ENCODE measurements at places on chromosomes 2 and 18. TPM values are rescaled to one million over a fixed set of nuclear protein-coding genes. Genes with fewer than 3 reads are reported as not detected.
A peak's percentile ranks its signal among the peaks of the same experiment; 100 is the strongest.

DNA sequence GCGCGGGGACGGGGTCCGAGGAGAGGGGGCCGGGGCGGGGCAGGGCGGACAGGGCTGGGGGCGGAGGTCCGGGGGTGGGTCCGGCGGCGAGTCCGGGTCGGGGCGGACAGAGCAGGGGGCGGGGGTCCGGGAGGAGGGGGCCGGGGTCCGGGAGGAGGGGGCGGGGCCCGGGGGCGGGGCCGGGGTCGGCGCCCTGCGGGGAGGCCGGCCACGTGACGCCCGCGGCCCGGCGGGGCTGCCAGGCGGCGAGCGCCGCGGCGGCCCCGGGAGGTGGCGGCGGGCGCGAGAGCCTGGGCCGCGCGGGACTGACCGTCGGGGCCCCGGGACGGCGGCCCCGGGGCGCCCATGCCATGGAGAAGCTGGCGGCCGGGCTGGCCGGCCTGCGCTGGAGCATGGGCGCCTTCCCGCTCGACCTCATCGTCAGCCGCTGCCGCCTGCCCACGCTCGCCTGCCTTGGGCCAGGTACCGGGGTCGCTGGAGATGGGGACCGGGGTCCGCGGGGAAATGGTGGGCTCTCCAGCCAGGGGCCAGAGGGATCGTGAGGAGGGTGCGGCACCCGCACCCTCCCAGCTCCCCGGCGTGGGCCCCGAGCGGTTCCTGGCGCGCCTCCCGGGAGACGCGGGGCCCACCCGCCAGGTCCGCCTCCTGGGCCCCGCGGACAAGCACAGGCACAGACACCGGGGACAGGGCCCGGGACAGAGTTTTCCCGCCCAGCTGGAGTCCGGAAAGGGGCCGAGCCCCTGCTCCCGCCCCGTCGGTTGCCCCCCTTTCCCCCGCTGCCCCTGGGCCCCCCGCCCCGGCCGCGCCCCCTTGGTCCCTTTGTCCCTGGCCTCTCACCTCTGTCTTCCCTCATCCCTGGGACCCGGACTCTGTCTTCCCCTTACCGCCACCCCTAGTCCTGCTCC lies at the start of gene GAREM2:
Gene GAREM2 (plus strand): TSS at position 218 of the 905 bp plus-strand sequence. CDS start 133 bp downstream, at position 351.
- no peak within 1 kb of the TSS for H3K27ac ChIP-seq
- H3K4me1 ChIP-seq, result peaks cover 7% of the 10 kb centered on the region
- H3K36me3 ChIP-seq, result no peaks in the 10 kb centered on the region

AQP12A gene
- polyA plus RNA-seq, result not detected

KLHL14 gene
- polyA plus RNA-seq, result 1.3 TPM

ESPNL gene
- polyA plus RNA-seq, result 6.7 TPM

DNA sequence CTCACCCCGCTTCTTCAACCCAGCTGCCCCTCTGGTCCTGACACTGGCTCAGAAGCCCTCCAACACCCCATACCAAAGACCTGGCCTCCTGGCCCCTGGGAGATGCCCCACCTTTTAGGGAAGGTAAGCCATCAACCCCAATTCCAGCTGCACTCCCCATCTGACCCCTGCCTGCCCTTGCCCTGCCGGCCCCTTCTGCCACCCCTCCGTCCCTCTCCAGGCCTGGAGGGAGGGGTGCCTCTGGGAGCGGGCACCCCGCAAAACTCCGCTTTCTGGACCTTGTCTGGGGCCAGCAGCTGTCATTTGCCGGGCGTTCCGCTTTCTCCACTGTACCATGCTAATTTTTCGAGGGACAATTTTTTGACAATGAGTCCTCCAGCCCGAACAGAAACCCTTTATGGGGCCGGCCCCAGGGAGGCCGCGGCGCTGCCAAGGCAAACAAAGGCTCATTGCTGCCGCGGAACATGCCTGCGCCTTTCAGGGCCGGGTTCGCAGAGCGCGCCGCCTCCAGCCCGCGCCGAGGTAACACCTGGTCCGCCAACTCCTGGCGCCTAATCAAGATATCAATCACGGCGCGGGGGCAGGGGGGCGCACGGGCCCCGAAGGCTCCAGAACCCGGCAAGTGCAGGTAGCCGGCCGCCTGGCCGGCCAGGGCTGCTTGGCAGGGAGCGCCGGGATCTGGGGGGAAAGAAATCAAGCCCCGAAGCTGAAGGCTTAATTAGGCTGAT lies 96.0 kb downstream of the INHBB start:
- H3K4me3 ChIP-seq, result peak overlapping the region; percentile 27
- peak; percentile 25 for DNase-seq
- H3K27ac ChIP-seq, result peak overlapping the region; percentile 45
- peaks cover 64% of the 10 kb centered on the region for H3K27me3 ChIP-seq

- DNase-seq, result no peak
- H3K4me1 ChIP-seq, result no peaks in the 10 kb centered on the region
- H3K4me3 ChIP-seq, result no peak overlapping the region
- no peak overlapping the region for H3K27ac ChIP-seq
Measured at GRCh38 chr18:44586782-44587524, 93.7 kb upstream of the SETBP1 start.

Measured in left lung (tissue), 14 donors.